Spinal cord (tissue), 10 donors: ENCODE measurements at places on chromosomes 5 and 9. TPM values are rescaled to one million over a fixed set of nuclear protein-coding genes. Genes with fewer than 3 reads are reported as not detected.

DNA sequence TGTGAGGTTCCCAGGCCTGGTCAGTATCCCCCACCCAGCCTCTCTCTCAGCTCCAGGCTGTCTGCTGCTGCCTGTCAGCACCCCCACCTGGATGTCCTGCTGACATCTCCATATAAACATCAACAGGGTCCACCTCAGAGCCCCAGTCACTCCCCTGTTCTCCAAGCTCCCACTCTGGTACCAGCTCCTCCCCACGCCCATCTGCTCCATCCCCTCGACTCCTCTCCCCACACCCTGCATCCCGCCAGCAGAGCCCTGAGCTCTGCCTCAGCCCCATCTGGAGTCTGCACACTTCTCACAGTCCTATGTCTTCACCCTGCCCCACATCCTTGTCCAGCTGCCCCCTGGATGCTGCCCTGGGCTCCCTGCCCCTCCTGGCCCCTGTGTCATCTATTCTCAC lies 67.7 kb upstream of the LRRTM2 start:
- DNase-seq = no peak
- peaks cover 53% of the 10 kb centered on the region for H3K4me1 ChIP-seq
- peaks cover 38% of the 10 kb centered on the region for H3K36me3 ChIP-seq
- no peak overlapping the region for H3K4me3 ChIP-seq
- H3K27me3 ChIP-seq = no peaks in the 10 kb centered on the region

DNA sequence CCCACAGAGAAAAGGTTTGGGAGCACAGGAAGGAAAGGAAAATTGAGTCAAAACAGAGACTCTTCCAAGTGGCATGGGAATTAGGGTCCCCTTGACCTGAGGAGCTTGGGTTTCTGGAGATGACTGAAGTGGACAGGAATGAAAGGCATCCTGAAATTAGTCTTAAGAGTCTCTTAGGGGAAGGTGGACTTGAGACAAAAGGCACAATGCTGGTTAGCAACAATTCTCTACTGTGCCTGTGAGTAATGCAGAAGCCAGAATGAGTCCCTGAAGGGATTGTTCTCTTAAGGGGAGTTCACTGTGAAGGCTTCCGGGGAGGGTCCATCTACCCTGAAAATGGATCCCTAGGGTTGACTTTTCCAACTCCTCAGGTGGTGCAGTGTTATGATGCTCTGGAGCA lies 58.4 kb upstream of the FOXE1 start:
- no peak for DNase-seq
- no peaks in the 10 kb centered on the region for H3K27me3 ChIP-seq
- no peak overlapping the region for H3K27ac ChIP-seq
- no peaks in the 10 kb centered on the region for H3K4me1 ChIP-seq
- H3K4me3 ChIP-seq = no peak overlapping the region
- no peaks in the 10 kb centered on the region for H3K36me3 ChIP-seq

- peak overlapping the region; percentile 84 for H3K27ac ChIP-seq
- peaks cover 8% of the 10 kb centered on the region for H3K27me3 ChIP-seq
- peaks cover 8% of the 10 kb centered on the region for H3K4me1 ChIP-seq
- no peak for DNase-seq
- H3K4me3 ChIP-seq = peak overlapping the region; percentile 82
Observed at GRCh38 chr5:56815658-56816545, 553 bp downstream of the MAP3K1 start.

DNA sequence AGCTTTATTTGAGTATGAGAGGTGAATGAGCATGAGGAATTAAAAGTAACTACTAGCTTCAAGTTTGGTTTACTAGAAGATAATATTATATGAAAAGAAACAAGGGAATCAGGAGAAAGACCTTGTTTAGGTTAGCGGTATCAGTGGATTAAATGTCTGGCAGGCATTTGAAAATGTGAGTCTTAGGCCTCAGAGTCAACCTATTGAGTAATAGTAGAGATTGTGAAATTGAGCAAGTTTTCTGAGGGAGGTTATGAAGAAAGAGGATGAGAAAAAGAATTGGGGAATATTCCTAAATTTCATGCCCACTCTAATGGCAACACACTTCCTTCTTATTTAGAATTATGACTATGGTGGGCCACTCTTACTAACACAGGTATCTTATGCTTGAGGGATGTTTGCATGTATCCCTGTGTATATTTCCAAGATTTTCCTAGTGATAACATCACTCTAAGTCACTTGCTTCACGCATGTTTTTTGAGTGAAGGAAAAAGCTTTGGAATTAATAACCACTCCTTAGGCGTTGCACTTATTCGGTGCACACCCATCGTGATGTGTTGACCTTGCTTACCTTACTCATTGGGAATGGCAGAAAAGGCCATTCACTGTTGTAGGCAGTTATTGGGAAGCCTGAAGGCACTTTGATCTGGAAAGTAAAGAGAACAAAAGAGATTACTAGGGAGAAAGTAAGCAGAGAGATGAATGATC lies 8.2 kb upstream of the ELL2 start:
- no peaks in the 10 kb centered on the region for H3K27me3 ChIP-seq
- no peaks in the 10 kb centered on the region for H3K36me3 ChIP-seq
- H3K4me1 ChIP-seq = no peaks in the 10 kb centered on the region
- no peak for DNase-seq

GRCh38 chr9:33867747-33868439 lies 50.9 kb downstream of the UBE2R2 start:
- peak; percentile 22 for DNase-seq
- no peaks in the 10 kb centered on the region for H3K27me3 ChIP-seq
- peaks cover 7% of the 10 kb centered on the region for H3K4me1 ChIP-seq
- H3K36me3 ChIP-seq = peaks cover 3% of the 10 kb centered on the region
- H3K27ac ChIP-seq = peak overlapping the region; percentile 52

GRCh38 chr5:8683496-8683895 lies 814.5 kb downstream of the MTRR start:
- no peak overlapping the region for H3K27ac ChIP-seq
- H3K4me3 ChIP-seq = no peak overlapping the region

- DNase-seq = no peak
- no peak overlapping the region for H3K27ac ChIP-seq
- no peak overlapping the region for H3K4me3 ChIP-seq
- peaks cover 22% of the 10 kb centered on the region for H3K4me1 ChIP-seq
- no peaks in the 10 kb centered on the region for H3K36me3 ChIP-seq
- no peaks in the 10 kb centered on the region for H3K27me3 ChIP-seq
Observed at GRCh38 chr9:78437296-78437695, 140.4 kb downstream of the PSAT1 start.

GRCh38 chr5:14327624-14328023 lies 184.5 kb downstream of the TRIO start:
- H3K27ac ChIP-seq = no peak overlapping the region
- H3K36me3 ChIP-seq = peaks cover 4% of the 10 kb centered on the region
- H3K4me1 ChIP-seq = peaks cover 14% of the 10 kb centered on the region
- H3K4me3 ChIP-seq = no peak overlapping the region
- no peaks in the 10 kb centered on the region for H3K27me3 ChIP-seq

- H3K27me3 ChIP-seq = no peaks in the 10 kb centered on the region
- H3K36me3 ChIP-seq = no peaks in the 10 kb centered on the region
- no peaks in the 10 kb centered on the region for H3K4me1 ChIP-seq
Observed at GRCh38 chr5:100550531-100551051, 15.4 kb downstream of the FAM174A start.

GRCh38 chr5:102863764-102864560 lies 108.9 kb downstream of the PAM start:
- H3K36me3 ChIP-seq = no peaks in the 10 kb centered on the region
- no peak overlapping the region for H3K27ac ChIP-seq
- H3K4me1 ChIP-seq = no peaks in the 10 kb centered on the region
- H3K4me3 ChIP-seq = no peak overlapping the region

GRCh38 chr9:126952205-126952977 lies 37.8 kb downstream of the RALGPS1 start:
- no peaks in the 10 kb centered on the region for H3K36me3 ChIP-seq
- H3K4me3 ChIP-seq = no peak overlapping the region
- H3K27ac ChIP-seq = peak overlapping the region; percentile 80
- peaks cover 16% of the 10 kb centered on the region for H3K4me1 ChIP-seq
- no peaks in the 10 kb centered on the region for H3K27me3 ChIP-seq

DNA sequence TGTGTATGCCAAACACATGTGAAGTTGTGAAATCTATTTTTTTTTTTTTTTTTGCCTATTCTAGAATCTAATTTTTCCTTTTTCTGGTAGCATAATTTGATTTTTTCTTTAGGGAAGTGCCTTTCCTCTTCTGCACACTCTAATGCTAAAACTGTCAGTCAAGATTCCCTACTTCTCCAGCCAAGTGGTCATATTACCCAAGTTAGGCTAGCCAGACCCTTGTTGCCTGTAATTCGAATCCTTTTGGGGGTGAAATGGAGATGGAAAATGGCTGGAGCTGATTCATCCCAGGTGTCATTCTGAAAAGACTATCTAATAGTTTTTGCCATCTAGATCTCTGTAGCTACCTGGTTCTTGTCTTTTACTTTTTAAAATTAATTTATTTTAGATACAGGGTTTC lies 24.8 kb upstream of the UBAP1 start:
- H3K4me3 ChIP-seq = no peak overlapping the region
- no peaks in the 10 kb centered on the region for H3K4me1 ChIP-seq

The NOL8 gene
- 28.1 TPM for polyA plus RNA-seq

The NMUR2 gene
- polyA plus RNA-seq = 1.3 TPM

The SLC34A1 gene
- 0.68 TPM for polyA plus RNA-seq

The STPG3 gene
- polyA plus RNA-seq = 0.32 TPM

The CNTNAP3 gene
- polyA plus RNA-seq = 7.8 TPM

The PCDHGB6 gene
- 25.7 TPM for polyA plus RNA-seq

The MYO10 gene
- 49.1 TPM for polyA plus RNA-seq
